ENCODE measurements at places on chromosomes 7 and 10.

GRCh38 chr7:26307226-26307625 lies 15.6 kb downstream of the SNX10 start:
- DNase-seq = no peak

DNA sequence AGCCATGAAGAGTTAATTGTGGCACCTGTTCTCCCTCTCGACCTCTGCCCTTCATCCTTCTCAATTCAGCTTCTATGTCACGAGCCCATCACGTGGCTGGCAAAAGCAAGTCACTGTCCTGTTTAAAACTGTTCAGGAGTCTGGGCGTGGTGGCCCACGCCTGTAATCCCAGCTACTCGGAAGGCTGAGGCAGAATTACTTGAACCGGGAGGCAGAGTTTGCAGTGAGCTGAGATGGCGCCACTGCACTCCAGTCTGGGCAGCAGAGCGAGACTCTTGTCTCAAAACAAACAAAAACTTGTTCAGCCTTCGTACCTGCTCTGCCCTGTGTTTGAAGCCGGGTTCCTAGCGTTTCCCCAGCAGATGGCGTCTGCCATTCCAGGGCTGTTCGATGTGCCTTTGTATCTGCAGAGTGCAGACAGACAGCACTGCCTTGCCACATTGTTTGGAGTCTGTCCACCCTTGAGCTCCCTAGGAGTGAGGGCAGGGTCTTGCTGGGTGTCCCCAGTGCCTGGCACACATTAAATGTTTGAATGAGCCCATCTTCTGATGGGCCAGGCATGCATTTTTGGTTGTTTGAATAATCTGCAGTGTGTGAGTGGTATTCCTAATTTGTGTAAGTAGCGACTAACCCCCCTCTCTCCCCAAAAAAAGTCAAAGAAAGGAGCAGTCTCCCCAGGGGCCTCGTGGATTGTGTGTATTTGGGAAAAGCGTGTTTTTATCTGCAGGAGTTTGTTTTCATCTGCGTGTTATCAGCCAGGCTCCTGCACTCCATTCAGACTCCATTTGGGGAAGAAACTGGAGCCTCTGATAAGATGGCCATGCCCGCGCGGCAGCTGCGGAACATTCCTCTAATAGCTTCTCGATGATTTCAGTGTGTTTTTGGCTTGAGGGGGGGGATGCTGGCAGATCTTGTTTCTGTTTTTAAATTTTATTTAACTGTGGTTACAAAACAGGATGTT lies 61.2 kb downstream of the DNAJB6 start:
- no peak for DNase-seq

DNA sequence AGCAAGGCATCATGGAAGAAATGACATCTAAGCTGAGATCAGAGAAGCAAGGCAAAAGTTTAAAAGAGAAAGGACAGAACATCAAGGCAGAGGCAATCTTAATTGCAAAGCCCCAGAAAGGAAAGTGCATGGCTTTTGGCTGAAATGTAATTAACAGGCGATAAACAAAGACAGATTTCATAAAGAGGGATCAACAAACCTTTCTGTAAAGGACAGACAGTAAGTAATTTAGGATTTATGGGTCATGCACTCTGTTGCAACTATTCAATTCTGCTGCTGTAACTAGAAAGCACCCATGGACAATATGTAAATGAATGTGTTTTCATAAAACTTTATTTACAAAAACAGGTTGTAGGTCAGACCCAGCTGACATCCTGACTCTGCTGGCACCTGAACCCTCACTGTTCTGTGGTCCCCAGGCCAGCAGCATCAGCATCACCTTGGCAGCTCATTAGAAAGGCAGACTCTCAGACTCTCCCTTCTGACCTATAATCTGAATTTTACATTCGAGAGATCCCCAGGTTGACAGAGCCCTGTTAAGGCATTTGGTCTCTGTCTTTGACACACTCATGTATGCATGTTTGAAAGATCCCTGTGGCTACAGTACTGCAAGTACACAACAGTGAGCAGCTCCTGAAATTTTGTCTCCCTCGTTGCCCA lies 362.9 kb upstream of the NFE2L3 start:
- DNase-seq = no peak

- DNase-seq = no peak
Observed at GRCh38 chr10:129764901-129765663, 199.0 kb downstream of the EBF3 start.

DNA sequence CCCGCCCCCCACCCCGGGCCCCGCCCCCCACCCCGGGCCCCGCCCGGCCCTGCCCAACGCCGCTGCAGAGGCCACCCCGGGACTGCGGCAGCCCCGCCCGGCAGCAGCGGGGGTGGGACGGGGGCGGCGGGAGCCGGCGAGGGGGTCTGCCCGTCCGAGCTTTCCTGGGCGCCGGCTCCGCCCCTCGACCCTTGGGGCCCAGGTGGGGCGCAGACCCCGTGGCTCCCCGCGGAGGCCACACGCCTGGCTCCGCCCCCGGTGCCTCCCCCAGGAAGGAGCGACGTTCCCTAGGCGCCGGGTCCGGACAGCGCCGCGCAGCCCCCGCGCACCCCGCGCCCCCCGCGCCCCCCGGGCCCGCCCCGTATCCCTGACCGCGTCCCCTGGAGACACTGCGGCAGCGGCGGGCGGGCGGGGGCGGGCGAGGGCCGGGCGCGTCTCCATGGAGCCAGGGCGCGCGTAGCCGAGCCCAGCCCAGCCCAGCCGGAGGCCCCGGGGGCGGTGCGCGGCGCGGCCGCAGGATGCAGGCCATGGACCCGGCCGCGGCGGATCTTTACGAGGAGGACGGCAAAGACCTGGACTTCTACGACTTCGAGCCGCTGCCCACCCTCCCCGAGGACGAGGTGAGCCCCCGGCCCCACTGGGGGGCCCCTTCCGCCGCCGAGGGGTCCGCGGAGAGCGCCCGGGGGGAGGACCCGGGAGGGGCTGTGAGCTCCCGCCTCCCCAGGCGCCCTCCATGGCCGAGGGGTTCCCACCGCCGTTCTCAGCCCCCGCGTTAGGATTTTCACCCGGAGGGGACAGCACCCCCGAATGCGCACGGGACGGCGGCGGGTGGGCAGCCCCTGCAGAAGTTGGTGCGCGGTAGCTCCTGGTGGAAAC lies at the start of gene KNDC1:
TSS of gene KNDC1 (plus strand) at position 270 of the 876 bp plus-strand sequence. CDS start at position 519, 249 bp downstream.
- DNase-seq = no peak

DNA sequence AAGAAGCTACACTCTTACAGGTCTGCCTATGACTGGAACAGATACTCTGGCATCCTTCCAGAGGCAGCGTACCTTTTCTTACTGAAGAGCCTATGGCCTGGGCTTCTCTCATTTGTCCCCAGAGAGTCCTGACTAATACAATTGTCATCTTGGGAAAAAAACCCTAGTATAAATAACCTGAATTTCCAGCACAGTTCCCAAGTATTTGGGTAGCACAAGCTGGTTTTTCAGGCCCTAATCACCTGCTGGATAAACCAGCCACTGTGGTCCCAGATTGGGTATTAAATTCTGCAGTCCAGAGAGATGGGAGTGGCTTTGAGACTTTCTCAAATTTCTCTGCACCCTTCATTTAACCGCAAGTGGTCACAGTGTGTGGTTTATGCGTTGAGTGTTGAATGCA lies 186.8 kb upstream of the NEBL start:
- DNase-seq = no peak

DNA sequence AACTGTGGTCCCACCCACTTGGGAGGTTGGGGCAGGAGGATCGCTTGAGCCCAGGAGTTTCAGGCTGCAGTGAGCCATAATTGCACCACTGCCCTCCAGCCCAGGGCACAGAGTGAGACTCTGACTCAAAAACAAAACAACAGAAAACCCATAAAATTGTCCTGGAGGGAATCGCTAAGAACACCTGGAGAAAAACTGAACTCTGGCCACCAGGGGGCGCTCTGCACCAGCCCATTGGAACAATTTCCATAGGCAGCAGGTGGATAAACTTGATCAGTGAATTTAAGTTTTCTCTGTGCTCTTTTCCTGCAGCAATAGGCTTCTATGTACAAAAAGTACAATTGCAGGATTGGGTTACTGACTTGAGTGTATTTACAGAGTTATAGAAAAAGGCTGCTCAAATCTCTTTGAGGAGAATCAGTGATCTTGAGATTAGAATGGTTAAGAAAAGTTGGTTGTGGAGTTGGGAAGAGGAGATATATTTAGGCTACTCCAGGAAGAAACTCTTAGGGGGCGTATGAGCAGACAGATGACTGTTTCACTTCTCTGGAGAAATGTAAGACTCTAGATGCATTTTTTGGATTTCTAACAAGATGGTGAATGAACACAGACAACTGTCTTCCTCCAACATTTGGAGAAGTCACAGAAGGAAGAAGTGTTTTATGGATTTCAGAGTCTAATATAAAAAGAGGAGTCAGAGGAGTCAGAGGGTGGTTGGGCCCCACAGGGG lies 274.9 kb upstream of the GALNT17 start:
- peak; percentile 27 for DNase-seq

Measured in activated CD4-positive, alpha-beta T cell treated with anti-CD3 and anti-CD28 coated beads, Interleukin-2, amount 50 U/mL, for 24 hours (primary cell).